Stimulated activated CD4-positive, alpha-beta T cell treated with anti-CD3 and anti-CD28 coated beads, Interleukin-1b, Interleukin-23, amount 100 ng/mL, for 4 hours (primary cell): ENCODE measurements at places on chromosomes 4 and X.

- DNase-seq: no peak
Measured at GRCh38 chr4:119190354-119190753, 22.2 kb upstream of the USP53 start.

GRCh38 chr4:102168580-102168979 is 176.7 kb downstream of the SLC39A8 start:
- DNase-seq: no peak

DNA sequence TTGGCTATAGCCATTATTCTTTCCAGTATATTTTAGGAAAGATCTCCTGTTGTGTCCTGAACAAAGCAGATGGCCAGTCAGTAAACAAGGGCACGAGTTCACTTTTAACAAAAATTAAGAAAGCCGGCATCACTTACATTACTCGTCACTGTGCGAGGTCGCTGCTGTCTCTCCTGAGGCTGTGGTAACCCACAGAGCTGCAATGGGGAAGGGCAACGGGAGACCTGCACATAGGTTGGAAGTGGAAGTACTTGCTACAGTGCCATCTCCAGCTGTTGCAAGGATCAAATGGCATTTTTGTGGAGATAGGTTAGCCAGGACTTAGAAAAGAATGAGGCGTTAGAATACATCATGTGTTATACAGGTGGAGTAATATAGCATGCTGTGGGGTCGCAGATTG is 132.2 kb downstream of the KLHL8 start:
- no peak for DNase-seq

DNA sequence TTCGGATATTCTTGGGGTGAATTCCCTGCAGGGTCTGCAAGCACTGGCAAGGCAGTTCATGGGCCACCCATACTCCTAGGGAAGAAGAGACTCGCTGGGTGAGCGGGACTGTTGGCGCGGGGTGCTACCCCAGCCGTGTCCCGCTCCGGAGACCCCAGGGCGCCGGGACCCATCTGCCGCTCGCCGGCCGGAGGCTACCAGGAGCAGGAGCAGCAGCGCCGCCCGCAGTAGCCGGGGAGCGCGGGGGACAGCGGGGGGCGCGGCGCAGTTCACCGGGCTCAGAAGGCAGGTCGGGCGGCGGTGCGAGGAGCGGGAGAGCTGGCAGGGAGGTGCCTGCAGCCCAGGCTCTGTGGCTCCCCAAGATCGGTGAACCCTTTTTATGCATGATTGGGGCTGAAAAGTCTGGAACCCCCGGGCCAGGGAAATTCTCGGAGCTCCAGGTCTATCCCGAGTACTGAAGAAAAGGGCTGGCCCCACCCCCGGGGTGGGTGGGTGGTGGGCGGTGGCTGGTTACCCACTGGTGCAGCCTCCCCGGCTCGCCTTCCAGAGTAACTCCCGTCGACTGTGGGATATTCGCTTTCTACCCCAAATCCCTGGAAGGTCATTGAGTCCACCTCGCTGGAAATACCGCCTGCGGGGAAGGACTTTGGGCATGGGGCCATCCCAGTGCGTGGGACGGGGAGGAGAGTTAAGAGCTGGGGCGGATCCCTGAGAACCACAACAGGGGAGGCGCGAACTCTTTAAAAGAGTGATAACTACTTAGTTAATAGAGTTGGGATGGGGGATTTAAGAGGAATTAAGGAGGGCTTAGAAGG is 37.6 kb downstream of the PF4 start:
- no peak for DNase-seq

DNA sequence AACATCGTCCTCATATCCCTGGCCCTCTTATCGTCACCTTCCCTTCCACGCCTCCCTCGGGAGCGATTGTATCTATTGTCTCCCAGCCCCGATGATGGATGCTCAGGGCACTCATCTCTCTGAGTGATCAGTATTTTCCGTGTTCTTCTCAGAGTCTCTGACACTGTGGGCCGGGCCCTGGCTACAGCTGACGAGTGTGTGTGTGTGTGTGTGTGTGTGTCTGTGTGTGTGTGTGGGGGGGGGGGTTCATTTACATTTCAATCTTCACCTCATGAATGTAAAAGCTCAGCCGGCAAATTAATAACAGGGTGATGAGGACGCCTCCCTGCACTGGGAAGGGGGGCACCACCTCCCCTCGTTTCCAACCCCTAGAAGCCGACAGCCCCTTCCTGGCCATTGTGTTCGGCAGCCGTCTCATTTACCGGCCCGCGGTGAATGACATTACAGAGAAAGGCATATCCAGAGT is 159.5 kb downstream of the SHOX start:
- no peak for DNase-seq

GRCh38 chrX:40374486-40374885 is 206.3 kb upstream of the ATP6AP2 start:
- no peak for DNase-seq

GRCh38 chr4:141099326-141099725 is 33.9 kb downstream of the RNF150 start:
- no peak for DNase-seq

DNA sequence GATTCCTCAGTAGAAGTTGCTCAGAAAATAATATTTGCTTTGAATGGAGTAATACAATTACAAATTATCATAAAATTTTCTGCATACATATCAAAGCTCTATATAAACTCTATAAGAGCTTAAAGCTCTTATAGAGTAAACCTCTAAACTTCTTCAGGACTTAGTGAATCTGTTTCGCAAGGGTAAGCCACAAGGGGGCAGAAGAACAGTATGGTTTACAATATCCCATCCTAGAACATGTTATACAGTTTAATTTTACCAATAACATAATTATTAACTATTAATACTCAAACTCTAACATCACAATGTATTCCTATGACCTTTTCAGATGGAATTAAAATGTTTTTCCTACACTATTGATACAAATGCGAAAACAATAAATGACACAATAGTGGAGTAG is 33.8 kb upstream of the SPANXN1 start:
- no peak for DNase-seq

DNA sequence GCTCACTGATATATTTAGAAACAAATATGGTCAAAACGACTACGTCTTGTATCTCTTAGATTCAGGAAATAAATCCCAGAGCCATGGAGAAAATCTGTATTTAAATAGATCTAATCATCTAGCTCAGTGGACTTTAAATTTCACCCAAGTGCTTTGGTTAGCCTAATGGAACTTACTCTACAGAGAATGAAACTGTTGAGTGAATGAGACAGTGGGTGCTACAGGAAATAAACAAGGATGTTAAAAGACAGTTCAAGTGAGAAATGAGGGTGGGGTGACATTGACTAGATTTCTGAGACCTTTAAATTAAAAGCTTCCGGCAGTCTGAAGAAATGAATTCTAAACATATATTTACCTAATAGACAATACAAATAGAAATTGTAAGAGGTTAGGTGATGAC is 2197.0 kb downstream of the ARAP2 start:
- no peak for DNase-seq

DNA sequence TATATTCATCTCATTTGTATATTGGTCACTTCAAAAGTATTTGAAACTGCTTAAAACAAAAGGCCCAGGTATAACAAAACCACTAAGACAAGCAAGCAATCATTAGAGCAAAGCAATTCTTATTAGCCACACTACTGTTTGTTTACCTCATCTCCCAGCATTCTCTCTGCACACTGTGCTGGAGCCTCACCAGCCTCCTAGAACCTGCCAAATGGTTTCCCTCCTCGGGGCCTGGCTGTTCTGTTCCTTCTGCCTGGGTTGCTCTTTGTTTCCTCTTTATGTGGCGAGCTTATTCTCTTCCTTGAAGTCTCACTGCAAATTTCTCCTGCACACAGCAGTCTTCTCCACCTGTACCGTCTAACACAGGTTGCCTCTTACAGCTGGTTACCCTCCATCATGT is 67.5 kb upstream of the MND1 start:
- no peak for DNase-seq

DNA sequence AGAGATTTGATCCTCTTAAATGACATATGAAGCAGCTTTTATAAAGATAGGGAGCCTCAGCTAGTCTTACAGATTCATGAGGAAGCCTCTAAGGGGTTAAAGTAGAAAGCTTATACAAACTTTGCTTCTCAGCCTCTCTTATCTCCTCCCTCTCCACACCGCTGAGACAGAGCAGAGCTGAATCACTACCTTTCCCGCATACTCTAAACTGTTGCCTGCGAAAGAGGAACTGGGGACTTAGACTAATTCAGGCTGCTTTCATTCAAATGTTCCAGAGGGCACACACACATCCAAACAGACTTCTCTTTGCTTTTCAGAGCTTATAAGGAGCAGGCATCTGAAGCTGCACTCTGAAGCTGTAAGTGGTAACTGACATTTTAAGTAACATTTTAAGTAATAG is at the start of gene SERTM2:
TSS of gene SERTM2 (plus strand) at position 169 of the 400 bp plus-strand sequence. CDS start 7,213 bp downstream, outside the sequence.
- DNase-seq: no peak

DNA sequence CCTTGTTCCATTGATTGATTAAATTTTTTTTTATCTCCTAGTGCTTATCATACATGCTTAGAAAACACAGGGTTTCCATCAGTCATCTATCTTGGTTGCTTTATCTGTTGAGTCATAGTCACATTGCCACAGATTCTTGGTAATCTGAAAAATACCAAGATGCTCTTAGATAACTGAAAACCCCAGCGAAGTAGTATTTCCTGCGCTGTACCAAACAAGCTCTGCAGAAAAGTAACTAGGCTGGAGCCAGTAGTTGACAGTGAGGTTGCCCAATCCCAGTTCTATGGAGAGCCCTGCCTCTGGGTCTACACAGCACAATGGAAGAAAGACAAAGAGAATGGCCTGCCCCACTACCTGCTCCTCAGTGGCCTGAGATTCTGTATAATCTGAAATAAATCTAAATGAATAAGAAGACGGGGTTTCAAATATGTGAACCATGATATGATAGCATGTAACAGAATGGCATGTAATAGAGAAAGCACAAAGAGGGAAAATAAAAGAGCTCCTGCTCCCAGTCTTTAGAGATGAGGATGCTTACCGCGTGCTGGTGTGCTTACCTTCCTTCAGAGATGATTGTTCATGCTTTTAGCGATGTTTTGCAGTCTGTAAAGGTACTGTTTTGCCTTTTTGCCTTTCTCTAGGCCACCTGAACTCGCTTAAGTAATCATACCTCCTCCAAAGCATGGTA is 55.3 kb upstream of the RAPGEF2 start:
- no peak for DNase-seq

DNA sequence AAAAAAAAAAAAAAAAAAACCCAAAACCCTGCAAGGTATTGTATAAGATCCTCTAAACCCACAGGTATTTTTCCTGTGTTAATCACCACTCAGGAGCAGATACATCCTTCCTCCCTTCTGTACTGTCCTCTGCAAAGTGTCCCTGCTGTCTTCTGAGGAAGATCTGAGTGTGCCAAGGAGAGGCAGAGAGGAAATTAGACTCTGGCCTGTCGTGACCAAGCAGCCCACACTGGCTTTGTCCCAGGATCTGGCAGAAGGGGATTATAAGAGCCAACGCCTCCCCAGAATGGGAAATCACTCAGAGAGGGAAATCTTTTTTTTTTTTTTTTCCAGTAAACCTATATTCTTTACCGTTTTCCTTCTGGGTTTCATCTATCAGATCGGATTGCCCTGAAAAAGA is 39.6 kb downstream of the PTCHD1 start:
- DNase-seq: no peak
